ENCODE measurements at places on chromosomes 7 and 10.
A peak's percentile ranks its signal among the peaks of the same experiment; 100 is the strongest.

- DNase-seq, result no peak
These were observed 37.5 kb downstream of the SMURF1 start for GRCh38 chr7:99106411-99106810.

GRCh38 chr7:77699056-77699455 is 2.8 kb downstream of the RSBN1L start:
- no peak for DNase-seq

- peak; percentile 76 for DNase-seq
These were observed 28.6 kb downstream of the PARD3 start for GRCh38 chr10:34786464-34786863.

DNA sequence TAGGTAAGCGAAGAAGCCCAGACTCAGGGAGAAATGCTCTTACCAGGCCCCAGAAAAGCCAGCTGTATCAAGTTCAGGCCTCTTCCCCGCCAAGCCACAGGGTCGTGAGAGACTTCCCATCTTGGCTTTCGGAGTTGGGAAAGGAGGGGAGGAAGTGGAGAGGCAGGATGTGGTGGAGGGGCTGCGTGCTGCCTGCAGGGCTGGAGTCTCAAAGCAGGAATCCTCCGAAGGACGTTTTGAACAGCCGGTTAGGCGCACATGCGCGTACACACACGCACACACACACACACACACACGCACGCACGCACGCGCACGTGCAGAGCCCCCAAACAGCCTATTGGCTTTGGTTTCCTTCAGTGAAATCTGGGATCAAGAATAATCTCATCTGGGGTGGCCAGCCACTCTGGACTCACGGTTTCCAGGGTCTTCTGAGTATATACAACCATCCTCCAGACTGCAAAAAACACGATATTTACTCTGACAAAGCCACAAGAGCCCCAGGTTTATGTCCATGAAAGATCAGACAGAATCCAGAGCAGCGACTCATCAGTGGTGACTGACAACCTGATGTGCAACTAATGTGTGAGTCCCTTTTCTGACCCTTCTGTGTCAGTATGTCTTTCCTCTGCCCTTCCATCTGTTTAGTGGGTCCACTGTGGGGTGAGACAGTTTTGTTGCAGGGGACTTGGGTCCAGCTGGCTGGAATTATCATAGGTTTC is 115.0 kb upstream of the ZNF438 start:
- no peak for DNase-seq

DNA sequence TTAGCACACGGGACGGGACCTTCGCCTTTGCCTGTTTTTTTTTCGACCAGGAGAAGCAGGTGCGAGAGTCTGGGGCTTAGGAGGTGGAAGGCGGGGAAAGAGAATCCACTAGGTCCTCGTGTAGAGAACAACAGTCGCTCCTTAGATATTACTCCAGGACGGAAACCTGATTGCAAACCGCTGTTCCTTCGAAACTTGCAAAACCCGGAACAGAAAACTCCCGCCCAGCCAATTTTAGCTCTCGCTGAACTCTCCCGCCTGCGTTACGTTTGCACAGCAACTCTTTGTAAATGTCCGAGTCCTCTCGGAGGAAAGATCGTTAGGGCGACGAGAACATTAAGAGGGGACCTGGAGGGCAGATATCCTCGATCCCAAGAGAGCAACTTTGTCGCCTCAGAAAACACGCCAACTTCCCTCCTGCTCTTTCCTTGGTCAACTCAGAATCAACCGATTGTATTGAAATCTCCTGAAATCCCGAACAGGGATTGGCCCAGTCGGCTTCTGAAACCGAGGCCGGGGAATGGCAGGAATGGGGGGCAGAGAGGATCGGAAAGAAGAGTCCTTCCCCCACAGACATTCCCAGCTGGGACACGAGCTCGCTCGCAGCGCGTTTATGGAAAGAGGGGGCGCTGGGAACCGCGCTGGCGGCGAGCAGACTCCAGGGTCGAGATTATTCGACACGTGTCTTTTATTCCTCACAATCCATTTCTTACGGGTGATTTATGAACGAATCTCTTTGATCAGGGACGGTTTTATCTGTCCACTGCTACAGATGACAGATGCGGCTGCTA is 9.9 kb downstream of the TWIST1 start:
- no peak for DNase-seq

DNA sequence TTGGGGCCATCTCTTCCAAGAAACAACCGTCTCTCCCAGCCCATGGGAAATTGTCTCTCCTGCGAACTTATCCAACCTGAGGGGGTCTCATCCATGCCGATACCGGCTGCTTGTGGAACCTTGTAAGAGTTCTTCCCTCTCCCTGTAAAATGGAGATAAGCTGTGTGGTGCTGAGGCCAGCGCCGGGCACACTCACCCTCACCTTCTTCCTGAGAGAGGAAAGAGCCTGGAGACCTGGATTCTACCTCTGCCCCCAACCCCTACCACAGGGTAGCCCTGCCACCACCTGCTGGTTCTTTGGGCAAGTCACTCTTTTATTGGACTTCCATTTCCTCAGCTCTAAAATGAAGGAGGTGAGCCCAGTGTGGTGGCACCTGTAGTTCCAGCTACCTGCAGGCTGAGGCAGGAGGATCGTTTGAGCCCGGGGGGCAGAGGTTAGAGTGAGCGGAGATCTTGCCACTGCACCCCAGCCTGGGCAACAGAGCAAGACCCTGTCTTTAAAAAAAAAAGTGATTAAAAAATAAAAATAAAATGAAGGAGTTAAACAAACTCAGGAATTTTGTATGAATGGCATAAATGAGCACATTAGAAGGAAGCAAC is 38.4 kb upstream of the PSAP start:
- DNase-seq, result no peak

- DNase-seq, result no peak
These were observed 292.0 kb upstream of the AOAH start for GRCh38 chr7:37016064-37016878.

DNA sequence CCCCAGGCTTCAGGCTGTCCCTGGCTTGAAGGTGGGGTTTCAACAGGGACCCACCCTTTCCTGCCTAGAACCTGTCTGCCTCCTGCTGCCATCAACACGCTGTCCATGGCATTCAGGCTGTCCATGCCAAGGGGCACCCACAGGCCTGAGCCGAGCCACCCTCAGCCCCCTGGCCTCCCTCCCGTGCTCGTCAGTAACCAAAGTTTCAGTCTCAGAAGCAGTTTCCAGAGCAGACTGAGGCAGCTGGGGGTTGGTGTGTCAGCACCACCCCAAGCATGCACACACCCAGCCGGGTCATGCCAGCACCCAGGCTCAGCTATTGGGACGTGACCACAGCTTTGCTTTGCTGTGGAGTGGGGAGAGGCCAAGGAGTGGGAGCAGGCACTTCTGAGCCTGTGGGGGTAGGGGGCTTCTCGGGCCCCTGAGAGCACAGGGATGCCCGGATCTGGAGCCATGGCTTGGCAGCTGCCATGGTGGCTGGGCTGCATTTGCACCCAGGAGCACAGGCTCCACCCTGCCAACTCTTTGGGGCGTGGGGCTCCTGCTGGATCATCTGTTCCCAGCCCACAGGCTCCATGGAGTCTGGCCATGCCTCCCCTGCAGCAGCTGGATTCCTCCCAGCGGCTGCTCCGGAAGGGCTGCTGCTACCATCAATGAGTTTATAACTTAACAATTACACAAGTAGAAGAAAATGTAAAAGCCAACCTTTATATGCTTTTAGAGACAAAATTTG is 314.5 kb upstream of the SEMA3C start:
- DNase-seq, result no peak

- no peak for DNase-seq
These were observed 29.3 kb downstream of the KLF6 start for GRCh38 chr10:3755440-3756359.

DNA sequence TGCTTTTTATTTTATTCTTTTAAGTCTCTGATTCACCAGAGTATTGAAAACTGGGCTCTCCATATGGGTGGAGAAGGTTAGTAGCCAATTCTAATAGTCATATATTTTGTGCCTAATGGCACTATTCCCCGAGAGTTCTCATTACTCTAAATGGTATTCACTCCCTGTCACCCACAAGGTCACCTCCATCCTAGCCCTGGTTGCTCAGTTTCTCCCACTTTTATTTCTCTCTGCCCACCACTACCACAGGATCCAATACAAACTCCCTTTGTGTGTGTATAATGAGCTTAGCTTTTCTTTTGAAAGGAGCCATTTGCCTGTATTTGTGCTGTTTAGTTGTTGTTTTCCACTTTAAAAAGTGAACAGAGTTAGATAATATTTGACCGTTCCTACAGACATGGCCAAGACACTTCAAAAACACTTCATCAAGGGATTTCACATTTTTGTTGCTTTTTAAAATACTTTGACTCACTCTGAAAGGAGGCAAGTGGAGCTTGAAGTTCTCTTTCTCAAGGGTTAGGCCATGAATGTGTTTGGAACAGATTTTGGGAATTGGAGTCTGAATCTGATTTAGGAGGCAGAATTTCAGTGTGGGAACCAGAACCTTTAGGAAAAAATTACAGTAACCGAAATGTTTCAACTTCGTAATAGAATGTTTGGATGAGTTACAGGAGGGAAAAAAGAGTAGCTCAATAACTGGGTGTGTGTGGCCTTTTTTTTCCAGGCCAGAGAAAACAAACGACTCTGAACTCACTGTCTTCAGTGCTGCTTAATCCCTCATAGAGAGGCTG is 321.3 kb downstream of the BICC1 start:
- DNase-seq, result no peak

- no peak for DNase-seq
These were observed 205.1 kb upstream of the SEMA3A start for GRCh38 chr7:84399661-84400060.

DNA sequence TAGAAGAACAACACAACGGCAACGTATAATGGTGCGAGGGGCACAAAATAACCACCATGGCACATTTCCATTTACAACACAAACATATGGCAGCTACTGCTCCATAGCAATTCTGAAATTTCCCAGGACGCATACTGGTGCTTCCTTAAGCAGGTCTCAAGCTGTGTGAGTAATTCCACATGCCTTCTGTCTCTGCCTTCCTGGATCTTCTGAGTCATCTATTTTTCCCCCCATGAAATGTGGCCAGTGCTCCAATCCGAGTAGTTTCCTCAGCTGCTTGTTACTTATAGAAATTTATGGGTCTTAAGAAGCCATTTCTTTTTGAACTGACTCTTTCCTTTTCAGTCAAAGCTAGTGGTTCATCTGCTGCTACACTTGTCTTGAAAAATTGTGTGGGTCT is 256.6 kb upstream of the KLF6 start:
- no peak for DNase-seq

DNA sequence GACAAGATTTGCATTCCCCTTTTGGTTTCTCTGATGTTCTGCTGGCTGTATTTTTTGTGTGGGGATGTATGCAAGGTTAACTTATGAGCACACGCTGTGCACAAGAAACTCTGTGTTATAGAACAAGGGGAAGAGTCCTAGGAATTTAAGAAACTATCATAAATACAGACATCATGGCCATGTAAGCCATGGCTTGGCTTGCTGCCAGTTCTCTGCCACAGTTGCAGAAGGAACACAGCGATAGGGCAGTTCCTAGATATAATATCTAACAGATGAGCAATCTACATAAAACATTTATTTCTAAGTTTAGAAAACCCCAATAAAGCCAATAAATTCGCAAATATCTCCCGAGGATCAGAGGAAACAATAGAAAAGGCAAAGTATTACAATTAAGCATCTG is 153.3 kb downstream of the LRRTM3 start:
- DNase-seq, result no peak

GRCh38 chr7:33909318-33909717 is 4.0 kb downstream of the BMPER start:
- DNase-seq, result no peak

GRCh38 chr10:60643874-60644273 is 134.4 kb upstream of the CDK1 start:
- no peak for DNase-seq

- DNase-seq, result no peak
These were observed 31.8 kb downstream of the ZNF467 start for GRCh38 chr7:149741629-149742028.

GRCh38 chr10:92965314-92965713 is 95.3 kb upstream of the CYP26C1 start:
- DNase-seq, result no peak

DNA sequence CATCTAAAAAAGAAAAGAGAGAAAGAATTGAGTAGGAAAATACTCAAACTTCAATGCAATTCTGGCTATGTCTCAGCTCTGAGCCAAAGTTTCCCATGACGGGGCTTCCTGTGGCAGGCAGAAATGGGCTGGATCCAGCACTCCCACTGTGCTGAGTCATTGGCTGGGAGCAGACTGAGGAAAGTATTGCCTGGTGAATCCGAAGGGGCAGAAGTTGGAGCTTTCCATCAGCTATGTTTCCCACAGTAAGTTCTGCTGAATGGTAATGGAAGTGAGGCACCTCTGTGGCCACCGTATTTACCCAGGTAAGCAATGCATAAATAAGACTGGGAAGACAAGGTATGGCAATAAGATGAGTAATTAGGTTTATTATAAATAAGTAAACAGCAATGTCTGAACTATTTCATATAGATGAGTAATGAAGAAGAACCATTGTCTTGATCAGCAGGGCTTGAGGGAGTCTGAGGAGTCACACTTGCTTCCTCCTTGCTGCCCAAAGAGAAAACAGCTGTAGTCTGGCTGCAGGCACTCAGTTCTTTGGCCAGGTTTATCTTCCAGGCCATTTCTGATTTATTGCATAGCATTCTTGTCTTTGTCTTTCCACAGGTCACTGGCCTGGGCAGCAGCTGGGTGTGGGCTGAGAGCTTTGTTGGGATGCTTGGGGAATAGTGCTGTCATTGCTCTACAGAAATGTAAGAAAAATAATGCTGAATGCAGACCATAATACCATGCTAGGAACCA is 255.3 kb downstream of the DNAJB9 start:
- DNase-seq, result no peak

DNA sequence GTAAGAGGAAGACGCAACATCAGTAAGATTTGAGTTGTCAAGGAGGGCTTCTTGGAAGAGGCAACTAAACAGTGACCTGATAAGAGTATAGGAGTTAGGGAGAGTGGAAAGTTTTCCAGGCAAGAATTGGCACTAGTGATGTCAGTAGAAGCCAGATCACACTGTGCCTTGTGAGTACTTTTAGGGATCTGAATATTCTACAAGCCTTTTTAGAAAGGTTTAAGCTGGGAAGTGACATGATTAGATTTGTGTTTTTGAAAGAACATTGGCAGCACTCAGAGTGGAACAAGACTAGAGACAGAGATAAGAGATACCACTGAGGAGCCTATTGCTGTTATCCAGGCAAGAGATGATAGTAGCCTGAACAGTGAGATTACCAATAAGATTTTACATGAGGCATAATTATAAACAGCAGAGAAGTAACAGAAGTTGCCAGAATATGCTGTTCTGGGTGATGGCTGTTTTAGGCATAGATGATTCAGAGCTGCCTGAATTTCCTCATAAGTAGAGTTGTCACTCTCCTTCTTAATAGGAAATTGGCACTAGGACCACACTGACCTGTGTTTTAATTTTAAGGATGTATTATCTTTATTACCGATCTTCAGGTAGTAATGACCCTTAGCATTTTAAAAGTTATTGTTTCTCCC is 45.6 kb downstream of the NHLRC2 start:
- DNase-seq, result no peak

- no peak for DNase-seq
These were observed 5.4 kb downstream of the SAP25 start for GRCh38 chr7:100568176-100568895.

GRCh38 chr10:70827086-70827757 is 11.5 kb downstream of the SGPL1 start:
- DNase-seq, result no peak

- no peak for DNase-seq
These were observed 46.8 kb upstream of the CD36 start for GRCh38 chr7:80591654-80592053.
